ENCODE measurements at places on chromosomes 5 and 9.

DNA sequence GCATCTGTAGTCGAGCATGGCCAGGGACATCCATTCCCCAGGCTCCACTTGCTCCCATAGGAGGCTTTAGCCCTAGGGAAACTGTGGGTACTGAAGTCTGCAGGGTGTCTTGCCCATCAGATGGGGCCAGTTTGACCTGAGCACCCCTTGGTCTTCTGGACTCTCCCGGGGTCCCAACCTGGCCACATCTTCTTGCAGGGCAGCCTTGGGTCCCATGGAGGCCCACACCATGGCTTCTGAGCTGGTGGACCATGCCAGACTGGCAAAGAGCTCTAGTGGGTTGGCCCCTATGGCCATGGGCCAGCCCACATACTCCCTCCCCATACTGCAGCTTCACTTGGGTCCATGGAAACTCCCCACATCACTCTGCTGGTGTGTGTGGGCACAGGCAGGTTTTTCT lies 154.4 kb upstream of the PRLR start:
- no peak for DNase-seq

- no peak for DNase-seq
Measured at GRCh38 chr9:98158071-98158831, 34.2 kb downstream of the CORO2A start.

DNA sequence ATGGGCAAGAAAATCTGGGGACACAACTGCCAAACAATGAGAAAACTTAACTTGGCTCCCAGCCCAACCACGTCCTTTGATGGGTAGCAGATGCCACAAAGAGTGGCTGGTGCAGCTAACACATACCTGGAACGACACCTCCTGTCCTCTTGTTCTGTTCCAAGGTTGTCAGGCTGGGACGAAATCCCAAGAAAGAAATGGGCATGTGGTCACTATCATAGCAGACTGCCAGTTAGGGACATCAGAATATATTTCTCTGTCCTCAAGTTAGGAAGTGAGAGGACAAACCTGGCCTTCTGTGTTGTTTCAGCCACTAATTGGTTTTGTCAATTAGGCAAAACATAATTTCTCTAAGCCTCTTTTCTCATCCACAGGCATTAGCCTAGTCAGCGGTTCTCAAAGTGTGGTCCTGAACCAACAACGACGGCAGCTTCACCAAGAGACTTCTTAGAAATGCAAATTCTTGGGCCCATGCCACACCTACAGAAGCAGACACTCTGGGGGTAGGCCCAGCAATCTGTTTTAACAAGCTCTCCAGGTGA lies 63.4 kb downstream of the RAPGEF1 start:
- DNase-seq = no peak

DNA sequence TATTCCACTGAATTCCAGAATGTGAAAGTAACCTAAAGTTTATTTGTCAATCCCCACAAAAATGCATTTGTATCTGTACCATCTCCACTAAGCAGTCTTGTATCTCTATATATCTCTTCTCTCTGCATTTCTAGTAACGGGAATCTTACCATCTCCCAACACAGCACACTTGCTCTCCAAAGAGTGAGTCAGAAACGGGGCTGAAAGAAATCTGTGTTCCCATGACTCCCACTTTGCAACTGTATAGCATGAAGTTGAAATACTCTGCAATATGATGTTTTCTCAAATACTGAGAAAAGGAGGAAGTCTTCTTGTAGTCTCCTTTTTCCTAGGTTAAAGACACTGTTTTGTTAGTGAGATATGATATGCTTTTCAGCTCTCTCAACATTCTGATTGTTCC lies 848.8 kb upstream of the ACO1 start:
- DNase-seq = no peak

DNA sequence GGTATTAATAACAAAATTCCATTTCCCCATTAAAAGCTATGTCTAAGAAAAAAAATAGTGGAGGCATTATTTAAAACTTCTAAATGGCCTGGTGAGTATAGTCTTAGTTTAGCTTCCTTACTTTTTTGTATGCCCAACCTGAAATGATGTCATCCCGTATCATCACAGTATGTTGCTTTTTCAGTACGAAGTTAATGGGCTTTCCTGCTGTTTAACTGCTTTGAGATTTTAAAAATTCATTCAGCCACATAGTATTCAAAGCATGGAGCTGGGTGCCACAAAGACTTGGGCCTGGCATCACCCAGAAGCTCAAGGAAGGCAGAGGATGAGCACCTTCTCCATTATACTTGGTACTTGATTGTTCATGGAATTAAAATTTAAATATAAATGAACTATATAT lies 7.4 kb downstream of the F2RL2 start:
- DNase-seq = no peak

- DNase-seq = no peak
Measured at GRCh38 chr5:154141745-154142221, 48.8 kb upstream of the GALNT10 start.

DNA sequence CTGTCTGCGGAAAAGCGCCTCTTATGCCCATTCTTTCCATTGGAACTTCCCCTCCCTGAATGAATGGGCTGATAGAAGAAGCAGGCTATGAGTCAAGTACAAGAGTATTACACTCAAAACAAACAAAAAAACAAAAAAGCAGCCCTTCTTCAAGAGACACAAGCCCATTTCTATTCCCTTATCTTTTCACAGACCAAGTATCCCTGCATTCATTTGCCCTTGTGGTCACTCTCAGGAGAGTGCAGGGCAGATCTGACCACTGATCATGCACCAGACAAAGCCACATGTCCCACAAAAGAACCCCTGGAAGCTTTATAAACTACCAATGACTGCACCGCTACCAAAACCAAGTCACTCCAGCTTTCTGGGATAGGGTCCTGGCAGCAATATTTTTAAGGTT lies 262.5 kb upstream of the TAS2R1 start:
- no peak for DNase-seq

Measured in neuronal stem cell (in vitro differentiated cells).